NCI-H1436 (cell line): ENCODE measurements at places on chromosomes 2 and 18.

DNA sequence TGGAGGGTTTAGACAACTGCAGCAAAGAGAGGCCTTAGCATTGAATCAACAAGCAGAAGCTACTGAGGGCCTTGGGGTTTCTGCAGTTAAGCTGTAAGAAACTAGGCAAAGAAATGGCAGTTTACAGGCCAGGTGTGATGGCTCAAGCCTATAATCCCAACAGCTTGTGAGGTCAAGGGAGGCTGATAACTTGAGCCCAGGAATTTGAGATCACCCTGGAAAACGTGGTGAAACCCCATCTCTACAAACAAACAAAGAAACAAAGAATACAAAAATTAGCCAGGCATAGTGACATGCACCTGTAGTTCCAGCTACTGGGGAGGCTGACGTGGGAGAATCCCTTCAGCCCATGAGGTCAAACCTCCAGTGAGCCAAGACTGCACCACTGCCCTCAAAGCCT, 421.6 kb upstream of the CHST9 start:
- no peak for DNase-seq

- DNase-seq = no peak
Measured at GRCh38 chr18:23266717-23267446, 131.6 kb downstream of the CABLES1 start.

DNA sequence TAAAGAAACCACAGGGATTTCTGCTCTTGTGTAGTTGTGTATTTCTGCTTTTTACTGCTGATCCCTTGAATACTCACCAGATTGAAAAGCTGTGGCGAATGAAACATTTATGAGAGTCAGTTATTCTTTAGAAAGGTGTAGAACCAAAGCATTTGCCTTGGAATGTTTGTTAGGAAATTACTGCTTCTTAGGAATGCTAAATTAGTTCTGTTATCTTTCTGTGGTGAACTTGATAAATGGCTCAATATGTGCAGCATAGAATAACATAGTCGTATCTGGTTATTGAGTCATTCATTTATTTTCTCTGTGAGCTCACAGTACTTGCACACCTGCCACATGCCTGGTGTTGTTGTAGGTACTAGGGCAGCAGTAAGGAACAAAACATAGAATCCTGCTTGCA, 57.0 kb upstream of the FAM237A start:
- DNase-seq = no peak

- DNase-seq = no peak
Measured at GRCh38 chr2:74142340-74142739, 5.4 kb downstream of the BOLA3 start.

DNA sequence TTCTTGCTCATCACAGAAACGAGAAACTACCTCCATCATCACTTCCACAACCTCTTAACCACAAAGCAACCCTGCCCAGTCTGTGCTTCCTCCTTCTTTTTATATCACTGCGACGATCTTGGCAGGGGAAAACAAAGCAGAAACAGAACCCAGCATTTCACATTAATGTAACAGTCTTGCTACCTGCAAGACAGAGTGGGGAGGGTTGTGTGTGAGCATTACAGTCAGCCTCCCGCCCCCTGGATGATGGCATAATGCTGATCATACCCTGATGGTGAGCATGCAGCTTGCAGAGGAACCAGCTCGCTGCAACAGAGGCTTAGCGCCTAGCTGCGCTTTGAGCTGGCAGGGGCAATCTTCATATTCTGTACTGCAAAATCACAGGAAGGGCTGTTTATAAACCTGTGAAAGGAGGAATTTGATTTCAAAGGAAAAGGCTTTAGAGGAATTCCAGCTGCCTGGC, 376.1 kb downstream of the IRS1 start:
- DNase-seq = no peak

DNA sequence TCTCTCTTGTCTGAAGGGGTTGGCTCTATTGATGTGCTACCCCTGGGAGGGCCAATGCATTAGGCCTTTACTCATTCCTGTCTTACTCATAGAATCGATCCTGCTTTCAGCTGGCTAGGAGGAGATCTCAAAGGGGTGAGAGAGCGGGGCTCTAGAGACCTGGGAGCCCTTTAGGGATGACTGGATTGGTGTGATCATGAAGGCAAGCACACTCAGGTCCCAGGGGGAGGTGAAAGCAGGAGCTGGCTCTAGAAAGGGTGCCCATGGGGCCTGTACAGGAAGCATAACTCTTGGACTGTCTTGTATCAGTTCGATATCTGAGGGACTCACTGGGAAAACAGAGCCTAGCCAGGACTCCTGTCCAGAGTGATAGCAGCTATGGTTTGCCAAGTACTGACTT, 47.8 kb downstream of the INPP4A start:
- no peak for DNase-seq

- DNase-seq = no peak
Measured at GRCh38 chr2:233051241-233052149, 8.6 kb upstream of the INPP5D start.

DNA sequence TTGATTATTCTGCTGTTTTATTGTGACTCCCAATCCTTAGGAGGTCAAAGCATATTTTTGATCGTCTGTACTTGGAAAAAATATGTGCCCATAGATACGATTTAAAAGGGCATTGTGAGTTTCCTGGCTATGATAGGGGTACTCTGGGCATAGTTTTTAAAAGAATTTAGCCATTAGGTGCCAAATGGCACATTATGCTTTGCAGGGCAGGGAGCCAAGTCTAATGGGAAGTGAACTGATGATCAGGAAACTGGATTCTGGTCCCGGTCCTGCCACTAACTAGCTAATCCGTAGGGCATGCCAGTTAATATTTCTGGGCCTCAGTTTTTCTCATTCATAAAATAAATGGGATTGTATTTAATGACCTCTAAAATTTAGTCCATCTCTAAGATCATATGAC, 189.3 kb downstream of the LTBP1 start:
- no peak for DNase-seq

DNA sequence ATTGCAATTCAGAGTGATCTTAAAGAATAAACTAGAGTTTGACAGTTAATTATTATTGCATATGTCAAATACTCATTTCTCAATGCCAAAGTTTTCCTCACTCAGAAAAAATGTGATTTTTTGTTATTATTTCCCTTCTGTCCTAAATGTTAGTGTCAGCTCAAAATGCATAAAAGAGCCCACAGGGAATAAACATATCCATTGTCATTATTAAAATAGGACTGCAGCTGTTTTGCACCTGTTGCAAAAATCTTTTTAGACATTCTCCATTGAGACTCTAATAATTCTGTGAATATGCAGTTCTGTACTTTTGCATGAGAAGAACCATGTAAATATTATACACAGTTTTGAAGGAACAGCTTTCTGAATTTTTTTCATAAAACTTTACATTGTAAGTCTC, 540.0 kb upstream of the SLC39A10 start:
- no peak for DNase-seq

DNA sequence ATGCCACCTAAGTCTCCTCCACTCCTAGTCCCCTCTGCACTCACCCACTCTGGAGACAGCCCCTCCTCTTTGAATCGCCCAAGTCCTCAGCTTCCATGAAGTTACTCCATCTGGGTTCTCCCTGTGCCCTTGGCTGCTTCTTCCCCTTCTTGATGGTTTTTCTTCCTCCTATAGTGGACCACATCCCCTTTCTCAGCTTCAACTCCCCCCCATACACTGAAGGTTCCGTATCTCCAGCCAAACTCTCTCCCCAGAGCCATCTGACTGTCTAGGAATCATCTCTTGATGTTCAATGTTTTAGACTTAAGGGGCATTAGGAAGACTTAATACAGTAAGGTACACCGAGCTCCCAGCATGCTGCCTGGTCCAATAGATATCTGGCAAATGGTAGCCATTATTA, 39.6 kb downstream of the EMX1 start:
- no peak for DNase-seq

GRCh38 chr18:58536534-58537271, 92.2 kb downstream of the ALPK2 start:
- no peak for DNase-seq

GRCh38 chr2:2123238-2123637, 207.8 kb downstream of the MYT1L start:
- no peak for DNase-seq

DNA sequence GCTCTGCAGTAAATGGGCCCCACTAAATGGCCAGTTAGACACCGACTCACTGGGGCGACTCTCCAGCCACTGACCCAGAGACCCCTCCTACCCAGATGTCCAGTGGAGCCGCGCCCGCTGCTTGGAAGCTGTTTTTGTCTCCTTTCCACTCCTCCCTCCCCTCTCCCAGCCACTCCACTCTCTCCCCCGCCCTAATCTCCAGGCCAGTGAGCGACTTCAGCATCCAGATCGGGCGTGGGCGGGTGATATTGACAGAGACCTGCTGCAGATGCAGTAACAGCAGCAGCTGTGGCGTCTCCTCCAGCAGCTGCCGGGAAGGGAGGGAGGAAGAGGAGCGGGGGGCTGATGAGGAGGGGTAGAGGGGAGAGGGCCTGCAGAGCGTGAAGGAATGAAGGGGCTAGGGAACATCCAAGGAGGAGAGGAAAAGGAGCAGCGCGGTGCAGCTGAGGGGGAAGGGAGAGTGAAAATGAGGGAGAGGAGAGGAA, at the start of gene SCN7A:
Gene SCN7A, minus strand, starts transcription at position 110 of the 485 bp plus-strand sequence. CDS start 16,553 bp downstream, outside the sequence.
- no peak for DNase-seq

GRCh38 chr2:3147651-3148530, 229.7 kb downstream of the EIPR1 start:
- DNase-seq = no peak

DNA sequence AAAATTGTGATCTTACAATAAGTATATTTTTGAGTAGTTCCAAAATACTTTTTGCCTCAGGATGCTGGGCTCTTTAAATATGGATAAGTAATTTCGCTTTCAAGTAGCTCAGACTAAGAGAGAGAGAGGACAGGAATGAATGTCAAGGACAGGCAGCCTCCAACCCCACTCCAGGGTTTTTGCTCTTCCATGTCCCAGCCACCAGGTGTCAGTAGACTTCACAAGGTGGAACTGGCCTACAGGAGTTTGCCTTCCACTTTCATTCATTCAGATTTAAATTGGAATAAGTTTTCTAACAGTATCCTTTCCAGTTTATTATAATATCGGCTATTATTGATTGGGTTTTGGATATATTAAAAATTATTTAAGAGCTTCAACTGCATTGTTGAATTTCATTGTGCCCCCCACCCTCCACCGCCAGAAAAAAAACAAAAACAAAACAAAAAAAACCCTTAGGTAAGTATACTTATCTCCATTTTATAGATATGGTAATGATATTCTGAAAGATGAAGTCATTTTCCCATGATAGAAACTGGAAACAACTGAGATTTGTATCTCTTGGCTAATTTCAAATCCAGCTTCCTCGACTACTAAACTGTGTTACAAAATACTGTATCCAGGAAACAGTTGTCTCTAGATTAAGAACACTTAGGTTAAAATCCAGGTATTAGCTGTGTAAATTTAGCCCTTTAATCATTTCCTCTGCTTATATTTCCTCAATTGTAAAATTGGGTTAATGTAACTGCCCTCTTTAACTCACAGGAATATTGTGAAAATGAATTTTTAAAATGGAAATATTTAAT, 793.1 kb downstream of the ERBB4 start:
- peak; percentile 58 for DNase-seq

GRCh38 chr18:58098706-58099105, 54.7 kb downstream of the NEDD4L start:
- DNase-seq = no peak

DNA sequence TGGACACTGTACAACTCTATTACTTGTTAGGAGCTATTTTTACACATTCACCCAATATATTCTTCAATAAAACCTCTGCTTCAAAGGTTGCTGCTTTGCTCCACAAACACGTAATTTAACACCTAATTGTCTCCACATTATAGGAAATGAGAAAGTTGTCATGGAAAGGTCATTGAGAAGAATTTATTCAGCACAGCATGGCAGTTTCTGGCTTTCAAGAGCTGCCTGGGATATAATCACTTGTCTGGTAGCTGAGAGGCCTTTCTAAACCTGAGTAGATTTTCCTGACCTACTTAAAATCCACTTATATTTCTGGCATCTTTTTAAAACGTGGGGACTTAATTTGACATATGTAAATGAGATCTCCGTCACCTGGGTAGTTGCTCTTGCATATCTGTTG, 216.1 kb downstream of the ZNF804A start:
- DNase-seq = peak; percentile 19

GRCh38 chr18:70582981-70583380, 294.1 kb downstream of the SOCS6 start:
- DNase-seq = no peak

DNA sequence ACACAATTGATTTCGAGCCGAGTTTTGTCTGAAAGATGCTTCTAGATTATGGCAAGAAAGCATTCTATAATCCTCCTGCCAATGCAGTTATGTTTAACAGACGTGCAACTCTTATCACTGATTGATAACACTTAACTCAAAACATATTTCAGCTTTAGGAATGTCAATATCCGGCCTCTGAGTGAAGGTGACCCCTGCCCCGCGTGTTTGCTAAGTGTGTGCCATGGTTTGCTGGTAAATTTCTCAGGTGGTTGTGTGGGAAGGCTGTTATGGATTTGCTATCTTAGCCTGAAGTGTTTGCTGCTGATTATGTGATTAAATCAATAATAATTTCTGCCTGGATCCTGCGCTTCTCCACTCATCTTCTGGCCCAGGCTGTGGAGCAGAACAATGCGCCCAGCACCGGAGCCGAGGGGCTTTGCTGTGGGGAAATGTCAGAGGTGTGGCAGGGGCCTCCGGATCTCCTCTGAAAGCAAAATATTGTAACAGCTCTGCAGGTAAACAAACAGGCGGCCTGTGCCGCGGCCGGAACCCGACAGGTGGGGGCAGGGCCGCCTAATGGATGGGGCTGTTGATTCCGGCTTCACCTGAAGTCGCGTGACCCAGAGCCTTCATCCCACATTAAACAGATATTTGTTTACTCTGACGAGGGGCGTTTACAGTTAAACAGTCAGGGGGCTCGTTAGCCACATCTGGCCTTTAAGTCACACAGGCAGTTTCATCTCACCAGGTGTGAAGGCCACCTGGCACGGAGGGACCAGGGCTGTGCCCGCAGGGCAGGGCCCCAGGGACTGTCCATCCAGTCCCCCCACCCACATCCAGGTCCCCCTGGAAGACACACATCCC, 210.7 kb upstream of the SALL3 start:
- no peak for DNase-seq

GRCh38 chr2:157479081-157480027, 35.5 kb upstream of the CYTIP start:
- no peak for DNase-seq

DNA sequence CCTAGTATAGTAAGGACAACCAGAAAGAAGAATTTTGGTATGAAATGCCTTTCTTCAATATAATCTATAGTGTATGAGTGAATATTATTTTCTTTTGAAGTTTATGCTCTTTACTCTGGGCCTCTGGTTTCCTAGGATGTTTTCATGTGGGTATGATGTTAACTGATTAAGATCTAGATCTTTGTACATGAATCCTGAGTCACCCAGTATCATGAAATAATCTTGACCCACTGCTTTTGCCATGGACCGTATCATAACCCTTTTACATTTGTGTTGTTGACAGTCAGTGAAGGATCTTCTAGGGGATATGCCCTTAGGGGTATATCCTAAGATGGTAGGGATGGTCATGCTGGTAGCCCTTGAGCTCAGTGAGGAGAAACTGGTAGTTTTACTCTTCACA, 100.3 kb downstream of the RAB3GAP1 start:
- no peak for DNase-seq

GRCh38 chr2:122001441-122001874, 246.0 kb downstream of the TSN start:
- no peak for DNase-seq

GRCh38 chr2:111634995-111635538, 248.9 kb downstream of the ANAPC1 start:
- DNase-seq = no peak
